ENCODE measurements at places on chromosomes 11 and 22.

- no peak for DNase-seq
Measured at GRCh38 chr11:115184901-115185300, 319.3 kb downstream of the CADM1 start.

GRCh38 chr11:99020352-99021225, at the start of gene CNTN5:
CNTN5 (plus strand) TSS chr11:99020949.
- no peak for DNase-seq

GRCh38 chr11:119505861-119506260, 82.9 kb upstream of the THY1 start:
- DNase-seq: no peak

GRCh38 chr11:59778122-59778521, 22.9 kb downstream of the STX3 start:
- no peak for DNase-seq

- DNase-seq: no peak
Measured at GRCh38 chr11:113137713-113138529, 176.5 kb upstream of the TTC12 start.

DNA sequence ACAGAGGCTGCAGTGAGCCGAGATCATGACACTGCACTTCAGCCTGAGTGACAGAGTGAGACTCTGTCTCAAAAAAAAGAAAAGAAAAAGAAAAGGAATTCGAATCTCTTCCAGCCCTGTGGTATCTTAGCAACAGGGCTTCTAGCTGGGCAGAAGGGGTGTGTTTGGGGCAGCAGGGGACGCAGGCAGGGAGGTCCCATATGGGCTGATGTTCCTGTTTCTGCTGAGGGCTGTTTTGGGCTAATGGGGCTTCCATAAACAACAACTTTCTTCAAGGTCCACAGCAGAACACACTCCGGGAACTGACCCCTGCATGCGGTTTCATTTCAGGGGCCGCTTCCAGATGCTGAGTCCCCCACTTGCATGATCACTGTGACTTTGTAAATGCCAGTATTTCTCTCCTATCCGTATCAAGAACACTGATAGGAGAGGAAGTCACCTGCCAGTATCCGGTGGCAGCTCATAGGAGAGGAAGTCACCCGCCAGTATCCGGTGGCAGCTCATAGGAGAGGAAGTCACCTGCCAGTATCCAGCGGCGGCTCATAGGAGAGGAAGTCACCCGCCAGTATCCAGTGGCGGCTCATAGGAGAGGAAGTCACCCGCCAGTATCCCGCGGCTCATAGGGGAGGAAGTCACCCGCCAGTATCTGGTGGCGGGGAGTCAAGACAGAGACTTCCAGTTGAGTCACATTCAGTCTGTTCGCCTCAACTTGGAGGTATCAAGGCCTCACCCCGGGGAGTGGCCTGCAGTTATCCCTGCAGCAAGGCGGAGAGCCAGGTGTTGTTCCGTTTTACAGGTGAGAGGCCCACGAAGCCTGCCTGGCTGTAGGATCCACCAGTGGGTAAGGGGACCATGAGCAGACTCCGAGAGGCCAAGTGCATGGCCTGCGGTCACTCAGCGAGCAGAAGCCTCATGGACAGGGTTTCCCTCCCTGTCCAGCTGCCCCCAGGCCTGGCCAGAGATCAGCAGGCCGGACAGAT, 8.3 kb upstream of the FGF19 start:
- DNase-seq: no peak

- no peak for DNase-seq
Measured at GRCh38 chr11:77071077-77071476, 4.3 kb downstream of the CAPN5 start.
